ENCODE measurements at places on chromosomes 5 and 9.

DNA sequence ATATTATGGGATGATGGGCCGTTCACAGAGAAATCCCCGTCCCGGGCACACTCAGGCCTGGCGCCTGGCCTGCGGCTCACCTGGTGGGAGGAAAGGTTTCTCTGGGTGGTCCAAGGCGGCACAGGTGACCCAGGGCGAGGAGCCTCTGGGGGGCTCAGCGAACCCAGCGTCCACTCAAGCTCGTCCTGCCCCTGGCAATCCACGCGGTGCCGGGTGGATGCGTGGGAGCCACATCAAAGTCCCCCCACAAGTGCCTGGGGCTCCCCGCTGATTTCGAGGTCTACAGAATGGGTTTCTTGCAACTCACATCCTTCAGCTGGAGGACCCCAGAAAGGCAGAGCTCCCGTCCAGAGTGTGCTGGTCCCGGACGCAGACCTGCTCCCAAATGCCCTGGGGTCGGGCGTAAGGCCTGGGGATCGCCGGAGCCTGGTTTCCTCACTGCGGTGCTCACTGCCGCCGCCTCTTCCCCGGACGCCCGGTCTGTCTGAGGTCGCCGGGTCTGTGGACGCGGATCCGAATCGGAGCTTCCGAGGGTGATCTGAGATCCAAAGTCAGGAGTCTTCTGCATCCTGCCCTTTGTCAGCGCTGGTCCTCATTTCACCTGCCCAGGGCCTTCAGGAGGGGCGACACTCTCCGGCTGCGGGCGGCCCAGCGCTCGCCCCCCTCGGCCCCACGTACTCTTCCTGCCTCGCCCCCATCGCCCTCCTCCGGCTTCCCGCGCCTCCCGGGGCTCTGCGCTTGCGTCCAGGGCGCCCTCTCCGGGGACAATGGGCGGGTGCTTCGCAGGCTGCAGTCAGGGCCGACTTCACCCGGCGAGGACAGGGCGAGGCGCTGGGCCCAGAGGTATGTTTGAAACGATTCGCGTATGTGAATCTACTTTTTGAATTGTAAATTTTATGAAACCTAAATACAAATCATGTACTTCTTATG is 20.0 kb upstream of the RUFY1 start:
- DNase-seq = peak; percentile 41

GRCh38 chr9:87792831-87793288 is 66.9 kb downstream of the CTSL start:
- DNase-seq = no peak

DNA sequence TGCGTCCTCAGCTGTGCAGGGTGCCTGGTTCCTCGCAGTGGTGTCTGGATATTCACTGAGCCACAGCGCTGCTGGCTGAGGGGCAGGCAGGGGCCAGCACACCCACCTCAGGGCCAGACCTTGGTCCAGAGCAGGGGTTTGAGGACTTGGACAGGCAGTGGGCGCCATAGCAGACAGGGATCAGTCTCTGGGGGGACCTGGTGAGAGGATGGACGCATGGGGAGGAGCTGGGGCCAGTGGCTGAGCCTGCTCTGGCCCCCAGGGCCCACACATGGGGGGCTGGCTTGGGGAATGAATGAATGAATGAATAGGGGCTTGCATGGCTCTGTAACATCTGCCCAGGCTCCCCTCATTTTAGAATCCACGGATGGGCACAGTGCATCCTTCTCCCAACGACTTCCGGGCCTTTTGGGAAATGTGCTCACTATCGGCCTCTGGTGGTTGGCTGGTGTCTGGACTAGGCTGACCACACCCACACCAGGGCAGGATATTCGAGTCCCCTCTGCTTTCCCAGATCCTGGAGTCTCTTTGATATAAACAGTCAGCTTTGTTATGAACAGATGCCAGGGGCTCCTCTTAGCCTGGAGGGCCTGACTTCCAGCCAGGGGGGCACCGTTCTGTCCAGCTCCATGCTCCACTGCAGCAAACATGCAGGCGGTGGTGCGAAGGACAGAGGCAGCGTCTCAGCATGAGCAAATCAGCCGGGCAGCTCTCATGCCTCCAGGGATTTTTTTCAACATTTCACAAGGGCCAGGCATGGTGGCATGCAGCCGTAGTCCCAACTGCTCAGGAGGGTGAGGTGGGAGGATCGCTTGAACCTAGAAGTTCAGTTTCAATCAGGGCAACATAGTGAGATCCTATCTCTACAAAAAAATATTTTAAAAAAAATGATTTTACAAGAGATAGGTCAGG is 62.6 kb downstream of the NEK6 start:
- peak; percentile 33 for DNase-seq

DNA sequence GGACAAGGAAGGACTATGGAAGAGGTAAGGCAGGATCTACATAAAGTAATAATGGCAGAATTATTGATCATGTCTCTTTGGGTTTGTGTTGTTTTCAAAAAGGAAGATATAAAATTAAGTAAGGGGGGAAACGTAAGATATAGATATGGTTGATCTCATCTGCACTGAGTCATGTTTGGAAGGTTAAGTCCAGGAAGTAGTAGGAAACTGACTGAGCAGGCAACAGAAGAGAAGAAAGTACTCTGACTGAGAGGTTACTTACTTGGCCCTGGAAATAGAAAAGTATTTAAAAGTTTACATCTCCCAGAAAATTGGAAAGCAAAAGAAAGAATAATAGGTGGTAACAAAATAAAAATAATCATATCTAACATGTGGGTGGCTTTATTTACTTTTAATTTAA is 405.3 kb upstream of the RGMB start:
- no peak for DNase-seq

- no peak for DNase-seq
These were observed 16.0 kb downstream of the ENC1 start for GRCh38 chr5:74624501-74624900.

DNA sequence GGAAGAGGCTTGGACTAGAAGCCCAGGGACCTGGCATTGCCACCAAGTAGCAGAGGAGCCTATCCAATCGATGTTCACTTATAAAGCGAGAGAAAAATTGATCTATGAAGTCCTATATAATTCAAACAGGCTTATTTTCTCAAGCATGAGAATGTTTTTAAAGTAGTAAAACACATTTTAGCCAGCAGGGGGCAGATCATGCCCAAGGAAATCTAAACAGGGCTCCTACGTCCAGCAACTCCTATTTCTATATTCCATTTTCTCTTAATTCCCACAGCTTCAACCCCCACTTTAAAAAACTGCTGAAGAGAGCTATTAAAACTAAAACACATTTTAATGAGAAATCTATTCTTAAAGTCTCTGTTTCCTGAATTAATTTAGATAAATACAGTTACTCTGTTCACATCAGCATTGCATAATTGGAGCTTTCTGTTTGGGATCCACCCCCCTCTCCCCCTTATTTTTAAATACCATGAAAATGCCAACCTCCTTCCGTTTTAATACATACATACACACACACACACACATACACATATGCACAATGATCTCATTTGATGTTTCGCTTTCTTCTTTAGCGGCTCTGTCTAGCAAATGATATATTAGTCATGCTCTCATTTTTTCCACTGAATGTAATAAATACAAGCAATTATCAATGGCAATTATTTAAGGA is 144.9 kb downstream of the MYO10 start:
- DNase-seq = peak; percentile 67

DNA sequence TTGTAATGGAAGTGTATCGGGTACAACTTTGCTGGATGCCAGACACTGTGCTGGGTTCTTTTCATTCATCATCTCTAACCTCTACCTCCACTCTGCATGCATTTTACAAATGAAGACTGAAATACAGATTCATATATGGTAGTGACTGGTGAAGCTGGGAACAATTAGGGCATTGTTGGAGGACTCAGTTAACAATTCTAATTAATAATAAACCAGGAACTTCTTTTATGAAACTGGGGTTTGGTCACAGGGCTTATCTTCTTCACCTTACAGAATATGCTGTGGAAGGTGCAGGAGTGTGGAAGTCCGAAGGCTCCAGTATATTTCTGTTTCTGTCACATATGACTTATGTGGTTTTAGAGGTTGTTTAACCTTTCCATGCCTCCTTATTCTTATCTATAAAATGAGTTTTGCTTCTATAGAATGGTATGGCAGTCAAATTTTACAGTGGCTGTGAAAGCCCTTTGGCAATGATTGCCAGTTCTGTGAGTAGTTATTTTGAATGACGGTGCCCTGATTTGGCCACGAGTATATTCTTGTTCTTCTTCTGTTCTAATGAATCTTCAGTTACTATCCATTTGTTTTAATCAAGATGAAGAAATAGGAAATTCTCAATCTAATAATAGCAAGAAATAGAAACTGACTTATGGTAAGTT is 284.7 kb downstream of the GABRB2 start:
- DNase-seq = no peak

Measured in NCI-H1930 (cell line).